ENCODE measurements at places on chromosomes 4 and X.

GRCh38 chr4:122746485-122746965 is 14.0 kb downstream of the BBS12 start:
- no peak for DNase-seq

DNA sequence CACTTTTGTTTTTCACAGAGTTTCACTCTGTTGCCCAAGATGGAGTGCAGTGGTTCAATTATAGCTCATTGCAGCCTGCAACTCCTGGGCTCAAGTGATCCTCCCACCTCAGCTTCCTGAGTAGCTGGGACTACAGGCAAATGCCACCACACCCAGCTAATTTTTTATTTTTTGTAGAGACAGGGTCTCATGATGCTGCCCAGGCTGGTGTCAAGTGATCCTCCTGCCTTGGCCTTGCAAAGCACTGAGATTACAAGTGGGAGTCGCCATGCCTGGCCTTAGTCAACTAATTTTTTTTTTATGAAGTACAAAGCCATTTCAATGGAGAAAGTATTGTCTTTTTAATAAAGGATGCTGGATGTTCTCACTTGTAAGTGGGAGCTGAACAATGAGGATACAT is 51.3 kb upstream of the UXT start:
- no peak for DNase-seq

DNA sequence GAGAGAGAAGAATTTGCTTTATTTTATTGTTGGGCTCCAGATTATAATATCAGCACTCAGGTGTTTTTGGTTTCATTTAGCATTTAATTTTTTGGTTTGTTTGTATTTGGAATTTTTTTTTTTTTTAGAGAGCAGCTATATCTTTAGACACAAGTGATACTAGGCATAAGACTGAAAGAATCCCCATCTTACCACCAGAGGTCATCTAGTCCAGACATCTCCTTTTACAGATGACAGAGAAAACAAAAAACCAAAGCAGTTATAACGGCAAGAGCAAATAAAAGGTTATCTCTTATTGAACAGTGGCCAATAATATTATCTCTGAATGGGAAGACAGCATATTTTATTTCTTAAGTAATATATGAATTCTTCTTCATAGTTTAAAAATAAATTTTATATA is 22.8 kb downstream of the USP38 start:
- no peak for DNase-seq

DNA sequence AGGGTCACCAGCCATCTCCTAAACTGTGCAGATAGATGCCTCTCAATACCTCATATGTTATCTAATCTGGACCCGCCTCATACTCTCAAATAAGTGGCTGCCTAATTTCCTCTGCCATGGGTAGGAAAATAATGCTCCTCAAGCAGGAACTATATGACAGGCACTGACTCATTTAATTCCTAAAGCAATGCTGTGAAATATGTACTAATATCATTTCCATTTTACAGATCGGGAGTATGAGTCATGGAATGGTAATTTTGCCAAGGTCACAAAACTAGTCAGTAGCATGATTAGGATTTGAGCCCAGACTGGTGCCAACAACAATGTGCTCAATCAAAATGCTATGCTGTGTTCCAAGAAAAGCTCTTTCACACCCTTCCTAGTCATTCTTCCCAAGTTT is 3.0 kb upstream of the NXT2 start:
- no peak for DNase-seq

DNA sequence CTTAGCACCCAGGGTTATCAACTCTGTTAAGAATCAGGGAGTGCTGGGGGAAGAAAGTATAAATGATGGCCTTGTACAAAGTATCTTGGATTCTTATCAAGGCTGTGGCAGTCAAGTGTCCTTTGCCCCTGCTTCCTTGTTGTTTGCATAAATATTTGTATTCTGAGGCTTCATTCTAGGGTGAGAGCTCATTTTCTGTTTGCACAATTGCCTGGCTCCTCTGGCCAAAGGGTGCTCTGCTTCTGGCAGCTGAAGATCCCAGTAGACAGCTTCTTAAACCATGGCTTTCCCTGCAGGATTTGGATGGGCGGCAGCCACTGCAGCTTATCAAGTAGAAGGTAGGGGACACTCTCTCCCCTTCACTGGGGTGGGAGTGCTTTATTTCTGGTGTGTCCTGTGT is at the start of gene GBA3:
GBA3 (plus strand) TSS at position 202 of the 400 bp plus-strand sequence.
- DNase-seq, result no peak

GRCh38 chr4:123892368-123892976 is 495.9 kb downstream of the SPRY1 start:
- no peak for DNase-seq

GRCh38 chr4:141486375-141486997 is 149.9 kb upstream of the IL15 start:
- no peak for DNase-seq

- no peak for DNase-seq
These were observed 36.9 kb downstream of the PAQR3 start for GRCh38 chr4:78902298-78902697.

DNA sequence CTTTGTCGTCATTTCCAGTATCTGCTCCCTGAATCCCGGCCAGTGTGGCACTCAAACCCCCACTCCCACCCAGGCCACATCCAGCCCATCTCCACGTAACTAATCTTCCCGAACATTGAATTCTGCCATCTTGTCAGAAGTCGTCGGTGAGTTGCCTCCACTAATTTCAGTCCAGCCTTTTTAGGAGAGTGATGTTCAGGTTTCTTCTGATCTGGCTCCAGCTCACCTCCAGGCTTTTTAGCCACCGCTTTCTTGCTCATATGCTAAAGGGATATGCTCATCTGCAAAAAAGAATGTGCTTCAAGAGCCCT is 1.3 kb downstream of the TMEM165 start:
- no peak for DNase-seq

DNA sequence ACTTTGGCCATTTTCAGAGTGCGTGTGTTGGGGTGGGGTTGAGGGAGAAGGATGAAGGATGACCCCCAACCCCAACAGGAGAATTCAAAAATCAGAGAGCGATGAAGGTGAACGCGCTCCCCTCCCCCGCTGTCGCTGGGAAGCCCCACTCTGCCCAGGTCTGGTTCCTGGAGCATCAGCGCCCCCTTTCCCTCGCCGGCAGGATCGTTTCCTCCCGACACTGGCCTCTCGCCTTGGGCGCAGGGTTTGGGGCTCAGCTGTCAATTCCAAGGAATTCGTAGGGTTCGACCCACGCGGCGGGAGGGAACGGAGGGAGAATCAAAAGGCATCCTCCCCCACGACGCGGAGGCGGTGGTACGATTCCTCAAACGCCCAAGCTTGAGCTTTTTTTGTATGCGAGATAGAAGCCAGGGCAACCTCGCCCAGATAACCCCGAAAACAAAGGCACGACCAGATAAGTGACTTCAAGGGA is 1.0 kb upstream of the PDGFRA start:
- DNase-seq, result peak; percentile 86

- DNase-seq, result no peak
These were observed 27.2 kb downstream of the TAPT1 start for GRCh38 chr4:16199093-16199492.

- DNase-seq, result no peak
These were observed 896.4 kb downstream of the TRIML1 start for GRCh38 chr4:189035654-189036053.

DNA sequence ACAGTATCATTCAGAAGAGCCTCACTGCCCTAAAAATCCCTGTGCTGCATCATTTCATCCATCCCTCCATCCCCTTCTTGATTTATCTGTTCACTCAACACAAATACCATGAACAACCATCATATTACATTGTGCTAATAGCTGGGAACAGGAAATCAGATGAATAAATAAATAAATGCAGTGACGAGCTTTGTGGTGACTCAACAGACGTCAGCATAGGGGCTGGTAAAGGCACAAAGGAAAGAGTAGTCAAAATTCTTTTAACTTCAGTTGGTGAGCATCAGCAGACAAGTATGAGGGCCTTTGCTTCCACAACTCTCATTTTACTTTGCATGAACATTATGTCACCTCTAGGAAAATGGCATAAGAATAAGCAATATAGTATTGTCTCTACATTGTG is 65.5 kb downstream of the EDNRA start:
- no peak for DNase-seq

DNA sequence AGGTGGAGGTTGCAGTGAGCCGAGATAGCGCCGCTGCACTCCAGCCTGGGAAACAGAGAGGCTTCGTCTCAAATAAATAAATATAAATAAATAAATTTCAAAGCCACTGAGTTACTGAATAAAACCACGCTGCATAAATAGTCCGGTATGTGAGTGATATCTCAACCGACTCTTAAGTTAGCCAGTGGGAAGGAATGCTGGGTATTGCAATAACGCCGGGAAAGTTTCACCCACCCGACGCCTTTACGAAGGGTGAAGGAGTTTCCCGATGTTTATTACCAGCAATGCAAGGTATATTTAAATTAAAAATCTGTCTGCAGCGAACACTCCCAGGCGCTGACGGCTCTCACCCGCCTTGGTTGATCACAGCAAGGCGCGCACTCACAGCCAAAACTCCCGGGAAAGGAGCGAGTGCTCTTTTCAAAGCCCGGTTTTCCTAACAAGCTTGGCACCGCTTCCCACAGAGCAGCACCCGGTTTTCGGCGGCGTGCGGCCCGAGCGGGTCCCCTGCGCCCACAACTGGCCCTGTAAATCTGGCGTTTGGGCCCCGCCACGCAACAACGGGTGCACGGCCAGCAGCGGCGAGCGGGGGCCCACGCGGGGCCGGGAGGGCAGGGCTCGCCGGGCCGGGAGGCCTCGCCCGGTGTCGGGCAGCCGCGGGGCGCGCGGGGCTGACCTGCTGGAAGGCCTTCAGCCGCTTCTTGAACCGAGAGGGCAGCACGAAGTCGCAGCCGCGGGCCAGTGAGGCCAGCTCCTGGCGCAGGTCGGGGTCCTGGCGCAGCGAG is 13.7 kb downstream of the PPP2R3B start:
- DNase-seq, result no peak

GRCh38 chr4:135032670-135033069 is 831.1 kb upstream of the PABPC4L start:
- no peak for DNase-seq

- DNase-seq, result no peak
These were observed 8.8 kb downstream of the STK26 start for GRCh38 chrX:132031867-132032266.

DNA sequence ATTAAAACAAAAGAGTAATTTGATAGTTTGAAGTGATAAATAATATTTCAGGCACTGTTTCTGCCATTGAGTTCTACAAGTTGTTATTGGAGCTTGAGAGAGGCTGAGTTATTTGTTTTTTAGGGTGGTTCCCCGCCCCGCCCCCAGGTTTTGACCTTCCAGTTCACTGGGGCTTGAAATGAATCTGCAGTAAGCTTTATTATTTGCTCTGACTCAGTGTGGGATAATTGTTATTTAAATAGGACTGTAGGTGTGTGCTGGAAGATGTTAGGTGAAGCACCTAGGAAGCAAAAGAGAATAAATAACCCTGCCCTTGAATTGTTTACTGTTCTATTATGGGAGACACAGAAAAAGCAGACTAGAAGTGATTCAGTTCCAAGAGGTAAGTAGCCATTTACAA is 81.2 kb upstream of the KCNIP4 start:
- no peak for DNase-seq

All from heart left ventricle (tissue), 16 donors.